ENCODE measurements at places on chromosomes 4 and X. TPM values are rescaled to one million over a fixed set of nuclear protein-coding genes. Genes with fewer than 3 reads are reported as not detected.

DNA sequence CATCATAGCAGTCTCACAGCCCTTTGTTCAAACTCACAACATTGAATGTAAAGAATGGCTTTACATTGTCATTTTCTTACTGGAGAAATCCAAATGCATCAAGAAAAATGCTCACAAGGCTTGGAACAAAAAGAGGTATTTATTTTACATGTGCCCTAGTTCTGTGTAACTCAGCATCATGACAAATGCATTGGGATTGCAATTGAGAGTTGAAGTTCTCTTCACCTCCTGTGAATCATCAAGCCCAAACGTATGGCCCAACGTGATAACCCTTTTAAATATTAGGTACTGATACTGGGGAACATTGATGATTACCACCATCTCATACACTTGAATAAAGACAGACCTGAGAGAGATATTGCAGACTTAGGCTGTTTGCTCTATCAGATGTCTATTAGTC is 61.6 kb downstream of the GASK1B start:
- no peak for DNase-seq

DNA sequence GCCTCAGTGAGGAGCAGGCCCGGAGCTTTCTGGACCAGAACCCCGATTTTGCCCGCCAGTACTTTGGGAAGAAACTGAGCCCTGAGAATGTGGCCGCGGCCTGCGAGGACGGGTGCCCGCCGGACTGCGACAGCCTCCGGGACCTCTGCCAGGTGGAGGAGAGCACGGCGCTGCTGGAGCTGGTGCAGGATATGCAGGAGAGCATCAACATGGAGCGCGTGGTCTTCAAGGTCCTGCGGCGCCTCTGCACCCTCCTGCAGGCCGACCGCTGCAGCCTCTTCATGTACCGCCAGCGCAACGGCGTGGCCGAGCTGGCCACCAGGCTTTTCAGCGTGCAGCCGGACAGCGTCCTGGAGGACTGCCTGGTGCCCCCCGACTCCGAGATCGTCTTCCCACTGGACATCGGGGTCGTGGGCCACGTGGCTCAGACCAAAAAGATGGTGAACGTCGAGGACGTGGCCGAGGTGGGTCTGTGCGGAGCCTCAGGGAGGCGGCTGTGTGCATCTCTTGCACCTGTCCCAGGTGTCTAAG is 323 bp downstream of the PDE6B start:
- DNase-seq = no peak

- peak; percentile 35 for DNase-seq
Measured at GRCh38 chr4:60241866-60242265, 958.3 kb upstream of the ADGRL3 start.

GRCh38 chr4:183798301-183799253 is 106.5 kb upstream of the STOX2 start:
- DNase-seq = peak; percentile 45

DNA sequence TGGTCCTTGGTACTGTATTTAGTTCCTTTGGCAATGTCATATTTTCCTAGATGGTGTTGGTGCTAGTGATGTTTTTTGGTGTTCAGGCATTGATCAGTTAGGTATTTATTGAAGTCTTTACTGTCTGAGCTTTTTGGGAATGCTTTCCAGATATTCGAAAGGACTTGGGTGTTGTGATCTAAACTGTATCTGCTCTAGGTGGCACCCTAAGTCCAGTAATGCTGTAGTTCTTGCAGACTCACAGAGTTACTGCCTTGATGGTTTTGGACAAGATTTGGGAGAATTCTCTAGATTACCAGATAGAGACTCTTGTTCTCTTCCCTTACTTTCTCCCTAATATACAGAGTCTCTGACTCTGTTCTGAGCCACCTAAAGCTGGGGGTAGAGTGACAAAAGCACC is 513.6 kb upstream of the PITX2 start:
- DNase-seq = no peak

DNA sequence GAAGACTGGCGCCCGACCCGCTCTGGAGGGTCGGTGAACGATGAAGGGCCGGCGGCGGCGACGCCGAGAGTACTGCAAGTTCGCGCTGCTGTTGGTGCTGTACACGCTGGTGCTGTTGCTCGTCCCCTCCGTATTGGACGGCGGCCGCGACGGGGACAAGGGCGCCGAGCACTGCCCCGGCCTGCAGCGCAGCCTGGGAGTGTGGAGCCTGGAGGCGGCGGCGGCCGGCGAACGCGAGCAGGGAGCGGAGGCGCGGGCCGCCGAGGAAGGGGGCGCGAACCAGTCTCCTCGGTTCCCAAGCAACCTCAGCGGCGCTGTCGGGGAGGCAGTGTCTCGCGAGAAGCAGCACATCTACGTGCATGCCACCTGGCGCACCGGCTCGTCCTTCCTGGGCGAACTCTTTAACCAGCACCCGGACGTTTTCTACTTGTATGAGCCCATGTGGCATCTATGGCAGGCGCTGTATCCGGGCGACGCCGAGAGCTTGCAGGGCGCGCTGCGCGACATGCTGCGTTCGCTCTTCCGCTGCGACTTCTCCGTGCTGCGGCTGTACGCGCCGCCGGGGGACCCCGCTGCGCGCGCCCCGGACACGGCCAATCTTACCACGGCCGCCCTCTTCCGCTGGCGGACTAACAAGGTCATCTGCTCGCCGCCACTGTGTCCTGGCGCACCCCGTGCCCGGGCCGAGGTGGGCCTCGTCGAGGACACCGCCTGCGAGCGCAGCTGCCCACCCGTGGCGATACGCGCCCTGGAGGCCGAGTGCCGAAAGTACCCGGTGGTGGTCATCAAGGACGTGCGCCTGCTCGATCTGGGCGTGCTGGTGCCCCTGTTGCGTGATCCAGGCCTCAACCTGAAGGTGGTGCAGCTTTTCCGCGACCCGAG is 568 bp downstream of the CHST7 start:
- no peak for DNase-seq

- no peak for DNase-seq
Measured at GRCh38 chr4:142741995-142742394, 104.1 kb downstream of the INPP4B start.

GRCh38 chr4:160202802-160203201 is 1099.9 kb downstream of the RAPGEF2 start:
- DNase-seq = no peak

- no peak for DNase-seq
Measured at GRCh38 chr4:91497892-91498291, 805.9 kb upstream of the GRID2 start.

DNA sequence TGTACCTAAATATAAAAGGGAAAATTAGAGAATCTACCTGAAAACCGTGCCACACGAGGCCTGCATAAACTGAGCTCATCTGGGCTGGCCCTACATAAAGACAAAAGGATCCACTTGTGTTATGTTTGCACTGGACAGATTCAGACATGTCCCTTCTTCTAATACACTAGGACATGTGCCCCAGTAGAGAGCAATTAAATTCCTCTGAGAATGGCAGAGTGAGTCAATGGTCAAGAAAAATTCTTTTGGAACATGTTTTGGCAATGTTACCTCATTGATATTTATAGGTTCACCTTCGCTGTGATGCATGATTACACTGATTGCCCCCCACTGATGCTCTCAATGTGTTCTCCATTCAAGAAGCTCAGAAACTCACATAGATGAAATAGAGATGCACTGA is 95.2 kb downstream of the MANBA start:
- no peak for DNase-seq

- DNase-seq = no peak
Measured at GRCh38 chr4:5858020-5858769, 34.7 kb downstream of the CRMP1 start.

DNA sequence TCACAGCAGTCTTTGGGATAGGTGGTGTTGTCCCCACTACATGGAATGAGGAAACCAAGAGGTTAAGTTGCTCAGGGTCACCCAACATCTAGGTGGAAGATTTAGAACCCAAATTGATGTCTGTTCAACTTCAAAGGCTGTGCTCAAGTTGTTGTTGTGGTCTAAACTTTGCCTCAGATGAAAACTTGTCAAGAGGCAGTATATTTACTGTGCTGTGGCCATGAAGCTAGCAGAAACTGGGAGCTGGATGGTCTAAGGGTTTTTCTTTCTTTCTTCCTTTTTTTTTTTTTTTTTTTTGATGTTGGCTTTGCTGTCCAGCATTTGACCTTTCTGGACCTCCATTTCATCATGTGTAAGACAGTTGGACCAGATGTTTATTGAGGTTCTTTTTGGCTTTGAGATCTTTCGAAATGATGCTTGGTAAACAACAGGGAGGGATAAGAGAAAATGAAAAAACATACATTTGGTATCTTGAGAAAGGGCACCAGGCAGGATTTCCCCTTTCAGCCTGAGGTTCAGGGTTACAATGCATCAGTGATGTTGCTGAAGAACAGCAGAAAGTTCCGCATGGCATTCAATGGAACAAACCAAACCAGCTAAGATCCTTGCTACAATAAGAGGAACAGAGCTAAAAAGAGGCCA is 166.2 kb upstream of the RPS6KA3 start:
- no peak for DNase-seq

DNA sequence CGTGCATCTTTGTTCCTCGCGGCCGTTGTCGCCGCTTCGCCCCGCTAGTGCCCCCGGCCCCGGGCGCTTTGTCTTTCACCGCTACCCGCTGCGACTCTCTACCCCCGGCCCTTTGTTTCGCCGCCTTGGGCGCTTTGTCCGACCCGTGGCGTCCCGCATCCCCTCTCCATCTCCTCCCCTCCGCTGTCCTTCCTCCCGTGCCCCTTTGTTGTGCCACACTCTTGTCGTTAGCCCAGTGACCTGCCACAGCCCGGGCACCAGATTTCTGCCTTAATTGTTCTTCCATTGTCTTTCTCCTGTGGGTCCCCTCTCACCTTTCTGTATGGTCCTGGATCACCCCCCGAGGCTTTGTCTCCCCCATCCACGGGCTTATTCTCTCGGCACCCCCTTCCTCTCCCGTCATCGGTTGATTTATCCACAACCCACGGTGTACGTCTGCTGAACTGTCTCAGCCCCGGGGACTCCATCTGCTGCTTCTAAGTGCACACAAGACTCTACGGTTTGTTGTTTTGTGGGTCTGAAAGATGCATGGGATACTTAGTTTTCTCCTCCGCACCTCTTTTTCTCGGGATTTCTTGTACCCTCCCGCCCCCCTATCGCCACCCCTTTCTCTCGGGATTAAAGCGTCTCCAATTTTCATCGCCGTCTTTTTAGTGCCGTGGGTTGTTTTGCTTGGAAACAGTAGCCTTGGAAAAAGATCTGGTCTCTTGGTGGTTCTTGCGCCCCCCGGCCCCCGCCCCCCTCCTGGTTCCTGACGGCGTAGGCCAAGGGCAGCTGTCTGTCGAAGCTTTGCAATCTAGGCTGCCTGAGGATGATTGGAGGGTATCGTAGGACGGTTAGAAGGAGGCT is 783 bp downstream of the RBPJ start:
- DNase-seq = peak; percentile 45

DNA sequence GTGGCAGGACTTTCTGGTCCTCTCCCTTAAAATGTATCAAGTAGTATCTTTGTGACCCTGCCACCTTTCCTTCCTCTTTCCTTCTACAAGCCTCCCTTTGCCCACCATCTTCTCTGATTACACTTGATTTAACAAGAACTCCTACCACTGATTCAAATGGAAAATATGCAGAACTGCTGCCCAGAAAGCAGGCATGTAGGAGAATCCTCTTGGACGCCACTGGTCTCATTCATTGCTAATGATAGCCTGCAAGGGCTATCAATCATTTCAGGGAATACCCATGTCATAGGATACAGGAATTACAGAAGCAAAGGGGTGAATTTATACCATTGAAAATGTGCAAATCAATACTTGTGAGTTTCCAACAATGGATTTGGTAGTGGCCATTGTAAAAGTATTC is 294.6 kb upstream of the NRK start:
- DNase-seq = no peak

- DNase-seq = no peak
Measured at GRCh38 chr4:161926033-161926828, 237.6 kb downstream of the FSTL5 start.

DNA sequence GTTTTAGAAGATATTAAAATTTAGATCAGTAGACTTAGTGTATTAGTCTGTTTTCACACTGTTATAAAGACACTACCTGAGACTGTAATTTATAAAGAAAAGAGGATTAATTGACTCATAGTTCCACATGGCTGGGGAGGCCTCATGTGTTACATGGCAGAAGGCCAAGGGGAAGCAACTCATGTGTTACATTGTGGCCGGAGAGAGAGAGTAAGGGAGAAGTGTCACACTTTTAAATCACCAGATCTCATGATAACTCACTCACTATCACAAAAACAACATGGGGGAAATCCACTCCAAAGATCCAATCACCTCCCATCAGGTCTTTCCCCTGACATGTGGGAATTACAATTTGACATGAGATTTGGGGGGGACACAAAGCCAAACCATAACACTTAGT is 1159.7 kb upstream of the PCDH7 start:
- no peak for DNase-seq

DNA sequence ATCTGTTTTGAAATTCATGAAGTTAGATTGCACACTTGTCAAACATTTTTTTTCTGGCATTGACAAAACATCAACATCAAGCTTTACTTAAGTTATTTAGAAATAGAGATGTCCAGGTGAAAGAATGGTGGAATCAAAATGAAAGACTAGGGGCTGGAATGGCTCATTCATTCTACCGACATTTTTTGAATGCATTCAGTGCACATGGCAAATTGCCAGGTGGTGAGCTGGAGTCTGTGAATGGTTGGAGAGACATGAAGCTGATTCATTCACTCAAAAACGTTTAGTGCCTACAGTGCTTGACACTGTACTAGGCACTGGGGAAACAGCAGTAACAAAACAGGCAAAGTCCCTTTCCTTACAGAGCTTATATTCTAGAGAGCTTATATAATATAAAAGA is 292.4 kb downstream of the PPP1R2C start:
- no peak for DNase-seq

DNA sequence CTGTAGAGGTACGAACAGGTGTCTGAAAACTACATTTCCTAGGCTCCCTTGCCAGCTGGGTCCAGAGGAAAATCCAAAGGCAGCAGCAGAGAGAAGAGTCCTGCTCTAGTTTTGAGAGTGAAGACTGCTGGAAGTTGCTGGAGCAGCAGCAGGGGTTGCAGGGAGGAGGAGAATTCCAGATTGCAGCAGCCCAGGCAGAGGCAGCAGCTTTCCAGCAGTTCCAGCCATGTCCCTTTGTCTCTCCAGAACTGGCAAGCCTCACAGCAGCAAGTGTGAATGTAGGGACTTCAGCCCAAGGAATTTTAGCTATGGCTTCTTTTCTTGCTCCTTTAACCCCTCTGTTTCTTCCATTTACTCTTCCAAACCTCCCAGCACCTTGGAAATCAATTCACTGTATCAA is 24.1 kb upstream of the STIM2 start:
- no peak for DNase-seq

- no peak for DNase-seq
Measured at GRCh38 chr4:879729-880077, 52.4 kb downstream of the GAK start.

GRCh38 chr4:3037957-3038461 is 36.3 kb downstream of the HTT-AS start:
- no peak for DNase-seq

GRCh38 chr4:106971636-106972035 is 64.5 kb downstream of the DKK2 start:
- DNase-seq = no peak

Gene CDS1
- 28.2 TPM for polyA plus RNA-seq

Gene NAP1L3
- 14.6 TPM for polyA plus RNA-seq

Gene CYTL1
- polyA plus RNA-seq = 8.9 TPM

Gene SAGE1
- not detected for polyA plus RNA-seq

Gene FGFR3
- polyA plus RNA-seq = 87.6 TPM

Gene HPGDS
- polyA plus RNA-seq = 5.2 TPM

Gene SCML2
- polyA plus RNA-seq = 13.1 TPM

Gene PAGE2
- polyA plus RNA-seq = not detected

Gene CT45A5
- polyA plus RNA-seq = not detected

Gene SUV39H1
- polyA plus RNA-seq = 8.0 TPM
